ENCODE measurements at places on chromosomes 3 and 15.

- no peak for DNase-seq
Measured at GRCh38 chr3:155230382-155230781, 63.1 kb downstream of the STRIT1 start.

- DNase-seq, result no peak
Measured at GRCh38 chr15:101384276-101384675, 89.2 kb upstream of the SNRPA1 start.

DNA sequence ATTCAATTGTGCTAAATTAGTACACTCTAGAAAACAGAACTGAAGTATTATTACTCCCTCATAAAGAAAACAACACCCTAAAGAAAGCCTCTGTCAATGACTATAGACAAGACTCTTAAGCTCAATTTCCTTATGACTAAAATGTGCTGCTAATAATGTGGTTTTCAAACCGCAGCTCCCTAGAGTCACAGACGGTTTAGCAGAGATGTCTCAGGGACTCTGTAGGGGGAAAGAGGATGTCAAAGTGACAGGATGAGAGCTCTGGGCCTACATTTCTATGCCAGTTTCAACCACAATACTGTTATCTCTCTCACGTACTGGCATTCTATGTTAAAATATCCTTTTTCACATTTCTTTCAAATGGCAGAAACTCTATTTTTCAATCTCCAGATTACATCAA is 37.6 kb upstream of the WDR49 start:
- peak; percentile 1 for DNase-seq

DNA sequence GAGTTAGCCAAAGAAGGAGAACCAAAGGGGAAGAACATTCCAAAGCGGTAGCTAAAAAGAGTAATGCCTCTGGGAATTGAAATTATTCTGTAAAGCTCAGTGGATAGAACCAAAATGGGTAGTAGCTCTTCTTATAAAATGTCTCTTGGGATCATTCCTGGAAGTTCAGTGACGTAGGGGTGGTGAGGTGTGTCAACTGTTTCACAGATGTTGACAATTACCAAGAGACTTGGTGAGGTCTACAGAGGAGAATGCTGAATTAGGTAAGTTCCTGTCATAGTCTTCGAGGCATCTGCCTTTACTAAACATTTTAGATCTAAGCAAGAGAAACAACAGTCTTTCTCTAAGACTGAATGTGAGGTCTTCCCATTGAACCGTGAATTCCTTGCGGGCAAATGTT is 67.8 kb downstream of the TPRG1 start:
- DNase-seq, result no peak

GRCh38 chr3:126134219-126134975 is 46.0 kb downstream of the ALDH1L1 start:
- DNase-seq, result no peak

DNA sequence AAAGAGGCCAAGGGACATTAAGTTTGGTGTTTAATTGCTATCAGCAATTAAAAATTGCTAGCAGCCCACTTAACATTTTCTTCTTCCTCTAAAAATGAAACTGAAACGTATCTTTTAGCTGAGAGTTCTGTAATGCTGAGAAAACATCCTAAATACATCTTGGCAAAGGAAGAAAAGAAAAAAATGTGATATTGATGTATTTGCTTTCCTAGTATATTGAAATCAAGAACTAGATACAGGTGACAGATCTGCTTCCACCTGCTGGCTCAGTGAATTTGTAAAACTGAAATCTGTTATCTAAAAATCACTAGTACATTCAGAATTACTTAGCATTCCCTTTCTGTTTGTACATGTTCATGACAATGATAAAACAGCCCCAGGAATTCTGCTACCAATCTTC is 283.2 kb downstream of the ZBTB20 start:
- DNase-seq, result no peak

GRCh38 chr3:102114264-102114979 is 265.1 kb downstream of the NFKBIZ start:
- DNase-seq, result peak; percentile 3

GRCh38 chr3:43071313-43071893 is 34.5 kb downstream of the POMGNT2 start:
- DNase-seq, result no peak

DNA sequence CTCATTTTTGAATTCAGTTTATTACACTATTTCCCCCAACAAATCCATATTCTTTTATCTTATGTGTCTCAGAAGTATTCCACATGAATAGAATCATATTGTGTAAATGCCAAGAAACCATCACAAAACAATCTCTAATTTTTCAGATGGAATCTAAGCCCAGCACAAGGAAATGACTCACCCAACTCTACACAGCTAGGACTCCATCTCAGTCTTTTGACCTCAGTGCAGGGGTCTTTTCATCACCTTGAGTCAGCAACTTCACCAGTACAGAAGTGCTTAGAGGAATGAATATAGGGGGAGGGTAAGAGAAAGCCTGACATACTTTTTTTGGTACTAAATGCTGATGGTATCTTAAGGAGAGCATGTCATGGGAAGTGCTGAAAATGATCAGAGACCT is 169.3 kb upstream of the LRRN1 start:
- no peak for DNase-seq

GRCh38 chr3:12630292-12630691 is 33.6 kb downstream of the RAF1 start:
- no peak for DNase-seq

DNA sequence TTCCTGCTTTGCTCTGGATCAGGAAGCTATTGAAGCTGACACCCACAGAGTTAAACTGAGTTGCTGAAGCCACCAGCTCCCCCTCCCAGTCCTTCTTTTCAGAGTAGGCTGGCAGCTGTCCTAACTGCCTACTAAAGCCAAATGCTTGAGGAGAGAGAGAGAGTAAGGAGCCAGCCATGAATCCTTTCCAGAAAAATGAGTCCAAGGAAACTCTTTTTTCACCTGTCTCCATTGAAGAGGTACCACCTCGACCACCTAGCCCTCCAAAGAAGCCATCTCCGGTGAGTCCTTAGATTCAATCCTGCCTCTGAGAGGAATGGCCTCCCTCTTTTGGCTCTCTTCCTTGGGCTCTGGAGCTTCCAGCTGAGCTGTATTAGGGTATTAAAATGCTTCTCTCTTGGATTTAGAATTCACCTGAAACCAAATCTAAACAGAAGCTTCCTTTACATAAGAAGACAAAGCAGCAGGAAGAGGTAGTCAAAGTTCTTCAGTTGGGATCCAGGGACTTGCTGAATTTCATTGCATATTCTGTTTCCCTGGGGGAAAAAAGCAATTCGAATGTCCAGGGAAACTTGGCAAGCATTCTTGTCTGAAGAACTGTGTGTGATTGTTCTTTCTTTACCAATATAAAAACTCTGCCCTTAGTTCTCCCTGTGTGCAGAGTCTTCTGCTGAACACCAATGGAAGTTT is at the start of gene SLC15A2:
Gene SLC15A2, plus strand, starts transcription at position 101 of the 690 bp plus-strand sequence. Its CDS starts 76 bp downstream, at position 177.
- DNase-seq, result no peak

DNA sequence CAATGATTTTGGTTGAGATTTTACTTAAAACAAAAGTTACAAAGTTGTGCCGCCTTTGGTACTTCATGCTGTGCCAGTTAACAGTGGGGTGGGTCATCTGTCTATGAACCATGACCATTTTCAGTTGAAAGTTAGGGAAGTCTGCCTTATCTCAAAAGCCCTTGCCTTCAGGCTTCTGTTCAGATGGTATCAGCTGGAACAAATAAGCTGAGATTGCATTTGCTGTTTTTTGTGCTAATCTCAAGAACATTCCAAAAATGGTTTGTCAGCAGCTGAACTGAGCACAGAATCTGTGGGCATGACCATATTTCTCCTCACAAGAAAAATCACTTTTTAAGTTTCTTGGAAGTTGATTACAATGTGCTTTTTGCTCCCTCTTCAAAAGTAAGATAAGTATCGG is 142.3 kb downstream of the IL5RA start:
- DNase-seq, result no peak

- DNase-seq, result no peak
Measured at GRCh38 chr3:792630-793029, 300.2 kb upstream of the CNTN6 start.

GRCh38 chr3:170410428-170411029 is 8.1 kb upstream of the CLDN11 start:
- no peak for DNase-seq

GRCh38 chr15:76151599-76151974 is 91.8 kb downstream of the TMEM266 start:
- DNase-seq, result no peak

GRCh38 chr15:70870051-70870450 is 16.1 kb upstream of the LARP6 start:
- no peak for DNase-seq

- DNase-seq, result no peak
Measured at GRCh38 chr3:101017017-101017416, 23.8 kb upstream of the ABI3BP start.

DNA sequence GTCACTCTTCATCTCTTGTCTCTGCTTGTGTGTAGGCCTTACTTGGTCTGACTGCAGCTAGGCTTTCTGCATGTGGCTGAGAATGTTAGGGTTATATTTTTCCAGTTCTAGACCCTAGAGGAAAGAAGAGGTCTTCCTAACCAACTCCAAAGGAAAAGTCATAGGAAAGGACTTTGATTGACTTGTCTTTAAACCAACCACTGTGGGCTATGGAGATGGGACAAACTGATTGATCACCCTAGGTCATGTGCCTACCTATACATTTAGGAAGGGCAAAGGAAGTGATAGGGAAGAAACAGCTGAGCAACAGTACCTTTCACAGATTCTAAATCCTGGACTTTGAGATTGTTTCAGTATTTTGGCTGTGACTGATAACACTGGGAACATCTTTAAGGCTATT is 16.5 kb upstream of the TBC1D23 start:
- no peak for DNase-seq

DNA sequence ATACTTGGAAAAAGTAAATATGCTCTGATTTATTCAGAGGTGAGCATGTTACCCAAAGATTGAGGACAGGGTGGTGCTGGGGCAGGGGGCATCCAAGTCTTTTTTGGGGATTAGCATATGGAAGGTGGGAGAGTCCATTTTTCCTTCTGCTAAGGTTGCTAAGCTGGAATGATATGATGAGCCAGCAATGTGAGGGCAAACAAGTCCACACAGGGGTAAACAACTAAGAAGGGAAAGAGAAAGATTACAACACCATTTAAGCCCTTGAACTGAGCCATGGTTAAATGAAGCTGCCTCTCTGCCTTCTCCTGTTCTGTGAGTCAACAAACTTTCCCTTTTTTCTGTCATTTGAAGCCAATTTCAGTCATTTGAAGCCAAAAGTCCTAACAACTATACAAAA is 89.0 kb downstream of the RPL22L1 start:
- DNase-seq, result no peak

DNA sequence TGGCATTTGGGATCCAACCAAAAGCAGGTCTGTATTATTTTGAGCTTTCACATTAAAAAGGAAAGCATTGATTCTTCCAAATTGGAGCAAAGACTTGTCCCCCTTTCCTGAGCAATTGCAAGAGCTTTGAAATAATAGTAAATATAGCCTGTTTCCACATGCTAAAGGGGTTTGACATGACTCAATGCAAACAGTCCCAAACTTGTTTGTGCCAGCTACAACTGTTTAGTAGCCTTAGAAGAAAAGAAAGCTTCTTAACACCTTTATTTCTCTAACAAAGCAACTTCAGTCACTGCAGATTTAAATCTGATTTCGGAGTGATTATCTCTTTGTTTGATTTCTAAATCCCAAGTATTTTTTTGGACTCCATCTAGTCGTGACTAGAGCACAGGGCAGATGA is 180.2 kb downstream of the SEMA6D start:
- no peak for DNase-seq

GRCh38 chr3:183359036-183359435 is 69.4 kb downstream of the MCF2L2 start:
- no peak for DNase-seq

GRCh38 chr3:48232734-48233133 is 8.2 kb upstream of the ZNF589 start:
- peak; percentile 21 for DNase-seq

- no peak for DNase-seq
Measured at GRCh38 chr3:147654827-147655226, 245.7 kb downstream of the ZIC1 start.

DNA sequence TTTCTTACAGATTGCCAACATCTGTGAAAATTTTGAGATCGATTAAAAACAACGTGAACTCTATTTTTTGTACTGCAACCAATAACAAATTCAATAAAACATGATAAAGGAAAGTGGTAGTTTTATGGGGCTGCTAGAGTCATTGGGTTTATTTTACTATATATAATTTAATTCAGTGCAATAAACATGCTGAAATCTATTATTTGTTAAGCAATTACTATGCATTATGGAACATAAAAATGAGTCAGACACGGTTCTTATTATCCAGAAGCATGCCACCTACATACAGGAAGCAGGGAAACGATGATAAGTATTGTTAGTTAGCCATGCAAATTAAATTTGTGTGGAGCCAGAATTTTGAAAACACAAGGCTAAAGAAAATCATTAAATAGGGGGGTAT is 27.2 kb downstream of the NPHP3 start:
- no peak for DNase-seq

DNA sequence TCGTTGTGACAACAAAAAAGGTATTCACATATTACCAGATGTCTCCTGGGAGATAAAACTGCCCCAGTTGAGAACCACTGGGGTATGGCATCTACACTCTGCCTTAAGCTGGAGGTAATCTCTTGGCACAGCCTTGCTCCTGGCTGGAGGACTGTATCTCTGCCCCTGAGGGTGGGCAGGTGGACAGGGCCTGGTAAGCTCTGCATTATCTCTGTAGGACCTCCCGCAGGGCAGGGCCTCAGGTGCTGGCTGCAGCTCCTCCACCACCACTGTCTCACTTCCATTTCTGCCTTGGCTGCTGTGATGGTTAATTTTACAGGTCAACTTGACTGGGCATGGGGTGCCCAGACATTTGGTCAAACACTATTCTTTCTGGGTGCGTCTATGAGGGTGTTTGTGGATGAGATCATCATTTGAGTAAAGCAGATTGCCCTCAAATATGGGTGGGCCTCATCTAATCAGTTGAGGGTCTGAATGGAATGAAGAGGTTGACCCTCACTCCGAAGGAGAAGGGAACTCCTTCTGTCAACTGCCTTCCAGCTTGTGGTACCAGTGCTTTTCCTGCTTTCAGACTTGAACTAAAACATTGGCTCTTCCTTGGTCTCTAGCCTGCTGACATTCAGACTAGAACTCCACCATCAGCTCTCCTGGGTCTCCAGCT is 9.8 kb upstream of the RHCG start:
- DNase-seq, result no peak

- DNase-seq, result no peak
Measured at GRCh38 chr3:78507196-78507984, 1260.4 kb downstream of the ROBO1 start.

DNA sequence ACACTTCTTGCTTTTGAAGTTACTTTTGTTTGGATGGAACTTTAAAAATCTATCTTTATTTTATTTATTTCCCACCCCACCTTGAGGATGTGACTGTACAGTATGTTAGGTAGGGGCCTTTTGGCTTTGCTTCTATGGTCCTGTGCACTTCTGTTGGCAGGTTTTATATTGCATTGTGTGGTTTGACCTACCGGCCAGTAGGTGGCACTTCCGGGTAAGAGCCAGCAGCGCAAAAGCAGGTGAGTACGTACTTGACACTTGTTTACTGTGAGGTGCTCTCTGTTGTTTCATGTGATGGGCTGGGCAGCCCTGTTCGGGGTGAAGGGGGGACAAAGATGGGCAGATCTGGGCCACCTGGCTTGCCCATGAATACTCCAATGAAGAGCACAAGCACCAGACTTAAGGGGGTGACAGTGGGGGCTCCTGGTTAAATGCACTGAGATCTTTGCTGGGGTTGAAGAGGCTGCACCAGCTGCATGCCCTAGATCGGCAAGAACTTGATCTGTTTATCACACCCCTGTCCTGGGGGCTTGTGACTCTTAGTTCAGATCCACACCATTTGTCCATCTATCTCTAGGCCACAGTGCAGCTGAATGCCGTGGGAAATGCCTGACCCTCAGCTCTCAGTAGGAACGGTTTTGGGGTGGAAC is 131.6 kb downstream of the NLGN1 start:
- no peak for DNase-seq

- DNase-seq, result no peak
Measured at GRCh38 chr3:183539811-183540210, 15.7 kb downstream of the KLHL6 start.
